ENCODE measurements at places on chromosomes 4 and X.

DNA sequence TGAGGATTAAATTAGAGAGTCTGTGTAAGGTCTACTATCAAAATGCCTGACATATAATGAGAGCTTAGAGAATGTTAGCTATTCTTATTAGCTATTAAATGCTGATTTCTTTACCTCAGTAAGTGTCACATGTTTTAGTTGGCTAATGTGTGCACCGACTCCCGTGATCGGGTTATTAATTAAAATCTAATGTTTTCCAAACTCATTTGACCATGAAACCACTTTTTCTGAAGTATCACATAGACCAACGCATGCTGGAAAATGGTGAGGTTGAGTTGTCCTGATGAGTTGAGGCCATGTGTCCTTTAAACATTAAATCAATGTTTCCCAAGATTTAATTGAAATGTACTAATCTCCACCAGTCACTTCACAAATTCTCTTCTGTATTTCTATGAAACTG, 84.8 kb upstream of the C1QTNF7 start:
- no peak for DNase-seq

DNA sequence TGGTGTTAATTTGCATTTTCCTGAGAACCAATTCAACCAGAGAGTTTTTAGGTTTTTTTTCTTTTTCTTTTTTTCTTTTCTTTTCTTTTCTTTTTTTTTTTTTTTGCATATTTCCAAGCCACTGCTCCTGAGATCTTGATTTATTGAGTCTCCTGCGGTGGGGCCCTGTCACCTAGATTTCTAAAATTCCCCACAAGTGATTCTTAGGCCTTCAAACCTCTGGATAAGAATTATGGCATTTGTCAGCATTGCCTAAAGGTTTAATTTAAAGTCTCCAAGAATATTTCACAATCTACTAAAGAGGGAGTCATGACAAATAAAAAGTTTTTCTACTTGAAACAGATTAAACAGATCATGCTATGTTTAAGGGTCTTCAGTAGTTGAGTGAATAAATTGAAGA, 84.9 kb downstream of the GAB1 start:
- no peak for DNase-seq

DNA sequence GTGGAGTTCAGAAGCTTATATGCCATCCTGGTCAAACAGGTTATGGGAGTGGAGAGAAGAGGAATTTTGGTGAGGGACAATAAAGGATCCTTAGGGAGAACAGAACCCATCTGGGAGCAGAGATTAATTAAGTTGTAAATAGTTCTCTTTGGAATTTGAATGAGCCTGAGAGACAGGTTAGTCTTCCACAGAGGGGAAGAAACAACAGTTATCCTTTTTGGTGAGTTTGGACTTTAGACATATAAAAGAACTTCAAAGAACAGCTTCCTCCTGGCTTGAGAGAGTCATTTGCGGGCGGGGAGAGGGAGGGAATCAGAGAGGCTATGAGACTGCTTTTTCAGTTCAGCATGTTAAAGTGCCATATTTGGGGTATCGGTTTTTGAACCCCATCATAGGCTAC, 793.3 kb upstream of the MAGEB2 start:
- no peak for DNase-seq

DNA sequence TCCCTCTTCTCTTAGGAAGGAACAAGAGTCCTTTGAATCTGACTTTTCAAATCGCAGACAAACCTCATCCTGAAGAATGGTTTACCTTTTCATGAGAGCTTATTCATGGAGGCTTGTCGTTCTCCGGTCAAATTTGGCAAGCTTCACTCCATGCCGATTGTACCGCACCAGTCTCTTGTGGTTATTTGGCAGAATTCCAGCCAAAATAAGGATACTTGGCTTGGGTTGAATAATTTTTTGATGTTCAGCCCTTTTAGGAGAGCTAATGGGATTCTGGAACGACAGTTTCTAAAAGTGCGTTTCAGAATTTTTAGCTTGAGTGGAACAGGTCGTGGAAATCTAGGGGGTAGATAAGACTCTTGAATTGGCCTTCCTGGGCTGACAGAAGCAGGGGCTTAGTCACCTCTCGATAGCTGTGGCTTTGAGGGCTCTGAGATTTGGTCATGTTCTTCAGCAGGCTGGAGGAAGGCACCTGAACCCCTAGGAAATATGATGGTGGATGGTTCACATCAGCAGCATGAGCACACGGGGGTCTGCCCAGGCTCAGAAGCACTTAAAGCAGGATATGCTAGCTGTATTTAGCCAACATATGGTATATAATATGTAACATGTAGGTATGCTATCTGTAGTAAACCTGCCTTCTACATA, 1.5 kb downstream of the KLHL2 start:
- no peak for DNase-seq

DNA sequence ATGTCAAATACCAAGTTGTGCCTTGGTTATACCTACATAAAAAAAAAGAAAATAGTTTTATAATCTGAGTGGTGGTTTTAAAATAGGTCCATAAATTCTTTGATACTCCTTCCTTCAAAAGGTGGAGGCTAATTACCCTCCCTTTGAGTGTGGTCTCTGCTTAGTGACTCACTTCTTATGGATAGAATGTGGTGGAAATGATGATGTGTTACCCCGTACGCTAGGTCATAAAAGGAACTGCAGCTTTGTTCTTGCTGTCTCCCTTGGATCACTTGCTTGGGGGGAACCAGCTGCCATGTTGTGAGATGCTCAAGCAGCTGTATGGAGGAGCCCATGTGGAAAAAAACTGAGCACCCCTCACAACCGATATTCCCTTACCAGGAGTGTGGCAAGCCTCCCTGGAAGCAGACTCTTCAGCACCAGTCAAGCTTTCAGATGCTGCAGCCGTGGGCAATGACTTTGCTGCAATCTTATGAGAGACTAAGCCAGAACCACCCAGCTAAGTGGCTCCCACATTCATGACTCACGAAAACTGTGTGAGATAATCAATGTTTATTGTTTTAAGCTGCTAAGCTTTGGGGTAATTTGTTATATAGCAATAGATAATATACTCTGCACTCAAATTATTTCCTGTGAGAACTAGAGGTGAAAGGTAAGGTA, 195.0 kb upstream of the GATB start:
- no peak for DNase-seq

GRCh38 chr4:181264893-181265292, 978.3 kb upstream of the TENM3 start:
- peak; percentile 16 for DNase-seq

- DNase-seq, result no peak
These were observed 103.7 kb upstream of the AADAT start for GRCh38 chr4:170193496-170193895.

- DNase-seq, result no peak
These were observed at the start of gene CDX4 for GRCh38 chrX:73446831-73447230. Gene CDX4 (plus strand): TSS chrX:73447053. CDS start chrX:73447254, 201 bp downstream.

DNA sequence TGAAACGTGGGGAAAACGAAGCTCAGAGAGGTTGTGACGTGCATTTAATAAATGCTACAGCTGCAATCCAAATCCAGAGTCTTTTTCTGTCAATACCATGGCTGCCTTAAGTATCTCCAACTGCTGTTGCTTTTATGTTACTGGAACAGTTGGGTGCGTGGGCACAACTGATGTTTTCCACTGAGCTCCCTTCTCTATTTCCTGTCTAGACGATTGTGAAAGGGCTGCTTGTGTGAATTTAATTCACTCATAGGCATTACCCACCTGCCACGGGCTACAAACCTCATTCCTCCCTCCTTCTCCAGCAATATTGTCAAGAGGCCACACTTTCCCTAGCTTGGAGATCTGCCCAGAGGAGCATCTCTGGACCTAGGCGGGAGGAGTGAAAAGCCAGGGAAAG, 526.0 kb downstream of the MID1IP1 start:
- no peak for DNase-seq

DNA sequence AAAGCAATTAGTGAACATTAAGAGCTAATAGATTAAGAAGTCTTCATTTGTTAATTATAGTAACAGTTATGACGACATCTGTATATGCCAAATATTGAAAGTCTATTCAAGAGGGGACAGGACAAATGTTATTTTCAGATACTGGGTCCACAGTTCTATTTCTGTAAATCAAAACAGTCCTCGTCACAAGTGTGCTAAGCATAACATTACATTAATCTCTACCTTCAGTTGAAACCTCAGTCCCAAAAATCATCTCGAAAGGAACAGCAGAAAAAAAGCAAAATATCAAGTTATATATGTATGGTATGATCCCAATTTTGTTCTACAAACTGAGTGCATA, 70.3 kb downstream of the APBB2 start:
- DNase-seq, result no peak

DNA sequence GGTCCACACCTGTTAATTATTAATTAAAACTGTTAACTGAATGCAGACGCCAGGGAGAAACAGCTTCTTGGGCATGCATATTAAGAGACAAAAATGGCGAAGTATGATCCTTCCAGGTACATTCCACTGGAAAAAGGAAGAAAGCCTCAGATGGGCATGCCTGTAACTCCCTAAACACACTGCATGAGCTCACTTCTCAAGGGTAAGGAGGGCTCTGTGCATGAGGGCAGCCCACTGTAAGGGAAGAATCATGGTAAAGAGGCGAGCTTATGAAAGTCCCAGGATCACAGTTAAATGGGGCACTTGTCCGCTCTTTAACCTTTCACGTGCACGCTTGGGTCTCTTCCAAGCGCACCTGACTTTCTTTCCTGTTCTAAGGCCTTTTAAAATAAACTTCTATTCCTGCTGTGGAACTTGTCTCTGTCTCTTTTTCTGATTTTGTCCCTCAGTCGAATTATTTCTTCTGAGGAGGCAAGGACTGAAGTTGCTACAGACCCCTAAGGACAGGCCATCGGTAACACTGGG, 321.7 kb downstream of the PPP1R2C start:
- DNase-seq, result no peak

GRCh38 chr4:53744446-53745160, 153.3 kb upstream of the LNX1 start:
- no peak for DNase-seq

- DNase-seq, result no peak
These were observed 109.4 kb downstream of the ZNF518B start for GRCh38 chr4:10347815-10348214.

DNA sequence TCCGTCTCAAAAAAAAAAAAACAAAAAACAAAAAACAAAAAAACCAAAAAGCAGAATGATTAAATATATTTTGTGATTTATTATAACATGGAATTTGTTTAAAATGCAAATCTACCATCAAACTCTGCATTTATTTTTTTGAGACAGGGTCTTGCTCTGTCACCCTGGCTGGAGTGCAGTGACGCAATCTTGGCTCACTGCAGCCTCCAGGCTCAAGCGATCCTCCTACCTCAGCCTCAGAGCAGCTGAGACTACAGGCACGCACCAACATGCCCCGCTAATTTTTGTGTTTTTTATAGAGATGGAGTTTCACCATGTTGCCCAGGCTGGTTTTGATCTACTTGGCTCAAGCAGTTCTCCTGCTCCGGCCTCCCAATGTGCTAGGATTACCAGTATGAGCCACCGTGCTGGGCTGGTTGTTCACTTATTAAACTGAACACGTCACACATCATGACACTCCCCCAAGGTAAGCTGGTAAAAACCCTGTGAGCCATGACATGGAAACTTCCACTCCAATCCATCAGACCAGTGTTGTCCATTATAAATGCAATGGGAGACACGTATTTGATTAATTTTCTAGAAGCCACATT, 45.7 kb downstream of the RBM47 start:
- DNase-seq, result no peak

- DNase-seq, result no peak
These were observed 35.6 kb downstream of the BCLAF3 start for GRCh38 chrX:19955306-19955705.

DNA sequence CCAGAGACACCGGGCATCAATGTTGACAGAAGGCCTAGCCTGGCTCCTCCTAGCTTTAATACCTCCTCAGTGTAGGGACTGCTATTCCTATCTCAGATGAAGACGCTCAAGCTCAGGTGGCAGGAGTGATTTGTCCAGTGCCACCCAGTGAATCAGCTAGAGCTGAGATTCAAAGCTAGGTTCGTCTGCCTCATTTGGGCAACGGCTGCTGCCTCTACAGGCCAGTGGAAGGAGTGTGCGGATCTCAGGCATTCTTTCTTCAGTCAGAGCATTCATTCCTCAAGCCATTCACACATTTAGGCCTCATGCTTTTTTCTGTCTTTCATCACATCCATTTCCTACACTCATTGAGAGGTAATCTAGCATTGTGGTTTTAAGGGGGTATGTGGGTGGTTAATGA, 7.3 kb downstream of the TSR2 start:
- DNase-seq, result no peak

DNA sequence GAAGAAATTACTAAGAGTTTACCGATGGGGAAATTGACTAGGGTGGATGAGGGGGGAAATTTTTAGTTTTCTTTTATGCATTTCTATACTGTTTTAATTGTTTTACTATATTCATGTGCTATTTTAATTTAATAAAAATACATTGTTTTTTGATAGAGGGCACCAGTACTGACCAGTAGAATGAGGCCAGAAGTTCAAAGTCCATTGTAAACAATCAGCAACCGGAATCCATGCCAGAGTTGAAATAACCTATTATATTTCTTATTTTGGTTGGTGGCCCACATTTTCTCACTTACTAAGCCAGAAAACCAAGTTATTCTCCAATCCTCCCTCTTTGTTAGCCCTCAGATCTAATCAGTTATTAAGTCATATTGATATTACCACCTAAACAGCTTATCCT, 595.9 kb downstream of the SMARCA1 start:
- no peak for DNase-seq

DNA sequence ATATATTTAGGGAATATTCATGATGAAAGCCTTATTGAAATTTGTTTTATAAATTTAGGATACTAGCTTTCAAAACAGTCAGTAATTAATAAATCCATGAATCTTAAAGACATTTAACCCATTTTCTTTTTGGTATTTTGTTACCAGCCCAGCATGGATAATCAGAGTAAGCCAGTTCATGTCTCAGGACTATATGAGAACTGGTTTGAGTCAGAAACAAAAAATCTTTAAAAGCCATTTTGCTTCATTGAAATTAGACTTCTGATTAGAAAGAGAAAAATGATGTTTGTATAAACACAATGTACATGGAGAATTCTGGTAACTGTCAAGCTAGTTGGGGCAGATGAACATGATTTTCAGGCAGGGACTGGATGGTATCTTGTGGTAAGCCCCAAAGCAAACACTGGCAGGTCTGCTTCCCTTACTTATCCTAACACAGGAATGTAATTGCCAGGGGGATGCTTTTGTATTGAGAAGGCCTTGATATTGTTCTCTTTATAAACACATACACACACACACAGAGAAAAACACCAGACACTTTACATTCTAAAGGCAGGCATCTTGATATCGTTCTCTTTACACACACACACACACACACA, 9.4 kb downstream of the ARHGAP10 start:
- DNase-seq, result no peak

GRCh38 chr4:175271010-175271630, 353.0 kb downstream of the ADAM29 start:
- no peak for DNase-seq

DNA sequence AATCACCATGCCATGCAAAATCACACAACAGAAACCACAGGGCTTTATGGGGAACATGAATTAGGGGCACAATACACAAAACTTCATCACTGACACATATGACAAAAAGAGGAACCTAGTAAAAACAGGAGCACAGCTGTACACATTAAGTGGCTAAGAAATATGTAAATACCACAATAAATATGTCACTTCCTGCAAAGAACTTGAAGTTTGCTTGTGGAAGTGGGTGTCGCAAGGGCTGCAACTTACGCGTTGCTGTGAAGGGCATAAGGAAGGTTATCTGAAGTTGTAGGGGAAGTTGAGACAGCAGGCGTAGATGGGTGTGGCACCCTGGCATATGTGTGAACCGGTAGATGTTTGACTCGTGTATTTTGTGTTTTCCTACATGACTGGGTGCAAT, 42.4 kb downstream of the CLCN4 start:
- no peak for DNase-seq

Measured in kidney (tissue), 22 donors.